ENCODE measurements at places on chromosomes 11 and 22.

- no peak for DNase-seq
Observed at GRCh38 chr11:34819740-34820482, 96.3 kb downstream of the APIP start.

- no peak for DNase-seq
Observed at GRCh38 chr11:12727563-12728211, 53.5 kb downstream of the TEAD1 start.

- DNase-seq, result no peak
Observed at GRCh38 chr22:42926104-42926503, 69.0 kb upstream of the ARFGAP3 start.

DNA sequence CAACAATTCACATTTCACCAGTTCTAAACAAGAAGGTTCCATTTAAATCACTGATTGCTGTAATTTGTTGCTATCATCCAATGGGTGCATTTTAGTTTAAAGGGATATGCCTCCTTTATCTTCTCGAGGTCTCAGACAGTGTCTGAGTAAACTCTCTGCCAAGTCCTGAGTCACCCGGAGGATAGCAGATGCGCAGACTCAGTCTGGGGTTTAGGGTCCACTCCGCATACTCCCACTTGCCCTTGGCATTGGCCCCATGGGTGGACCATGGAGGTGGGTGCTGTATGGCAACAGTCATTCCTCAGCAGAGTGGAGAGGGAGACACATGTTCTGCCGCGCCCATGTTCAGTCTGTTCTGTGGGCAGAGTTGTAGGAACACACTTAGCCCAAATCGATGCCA is 65.4 kb upstream of the CRTAM start:
- DNase-seq, result no peak

- DNase-seq, result peak; percentile 4
Observed at GRCh38 chr11:108160970-108161566, 39.7 kb downstream of the ACAT1 start.

DNA sequence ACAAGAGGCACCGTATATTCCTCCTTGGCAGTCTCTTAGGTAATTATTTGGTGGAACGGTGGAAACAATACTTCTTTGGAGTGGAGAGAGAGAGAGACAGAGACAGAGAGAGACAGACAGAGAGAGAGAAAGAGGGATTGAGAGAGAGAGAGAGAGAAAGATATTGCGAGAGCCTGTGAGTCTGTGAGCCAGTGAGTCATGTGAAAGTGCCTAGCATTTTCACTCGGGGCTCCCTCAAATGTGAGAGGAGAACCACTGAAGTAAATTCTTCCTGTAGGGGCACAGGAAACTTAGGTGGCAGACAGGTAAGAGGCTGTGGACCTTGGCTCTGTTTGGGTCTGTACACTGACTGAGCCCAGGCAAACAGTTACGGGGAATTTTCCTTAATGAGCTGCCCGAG is 31.6 kb upstream of the SNX19 start:
- DNase-seq, result no peak

GRCh38 chr11:20000351-20001134 is 159.7 kb downstream of the DBX1 start:
- no peak for DNase-seq

DNA sequence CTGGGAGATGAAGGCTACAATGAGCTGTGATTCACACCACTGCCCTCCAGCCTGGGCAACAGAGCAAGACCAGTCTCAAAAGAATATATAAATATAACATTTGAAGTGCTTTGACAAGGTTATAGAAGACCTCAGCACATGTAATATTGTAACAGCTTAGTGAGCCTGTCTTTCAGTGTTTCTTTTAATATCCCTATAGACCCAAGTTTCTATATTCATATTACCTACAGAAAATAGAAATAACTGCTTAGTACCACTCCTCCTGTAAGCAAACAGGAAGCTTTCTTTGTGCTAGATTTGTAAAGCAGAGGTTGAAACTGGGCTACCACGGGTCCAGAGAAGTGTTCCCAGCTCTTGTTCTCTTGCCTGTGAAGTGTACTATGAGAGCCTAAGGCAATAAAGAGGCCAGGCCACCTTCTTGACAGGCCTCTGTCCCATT is 68.2 kb downstream of the PPP2R1B start:
- DNase-seq, result no peak

DNA sequence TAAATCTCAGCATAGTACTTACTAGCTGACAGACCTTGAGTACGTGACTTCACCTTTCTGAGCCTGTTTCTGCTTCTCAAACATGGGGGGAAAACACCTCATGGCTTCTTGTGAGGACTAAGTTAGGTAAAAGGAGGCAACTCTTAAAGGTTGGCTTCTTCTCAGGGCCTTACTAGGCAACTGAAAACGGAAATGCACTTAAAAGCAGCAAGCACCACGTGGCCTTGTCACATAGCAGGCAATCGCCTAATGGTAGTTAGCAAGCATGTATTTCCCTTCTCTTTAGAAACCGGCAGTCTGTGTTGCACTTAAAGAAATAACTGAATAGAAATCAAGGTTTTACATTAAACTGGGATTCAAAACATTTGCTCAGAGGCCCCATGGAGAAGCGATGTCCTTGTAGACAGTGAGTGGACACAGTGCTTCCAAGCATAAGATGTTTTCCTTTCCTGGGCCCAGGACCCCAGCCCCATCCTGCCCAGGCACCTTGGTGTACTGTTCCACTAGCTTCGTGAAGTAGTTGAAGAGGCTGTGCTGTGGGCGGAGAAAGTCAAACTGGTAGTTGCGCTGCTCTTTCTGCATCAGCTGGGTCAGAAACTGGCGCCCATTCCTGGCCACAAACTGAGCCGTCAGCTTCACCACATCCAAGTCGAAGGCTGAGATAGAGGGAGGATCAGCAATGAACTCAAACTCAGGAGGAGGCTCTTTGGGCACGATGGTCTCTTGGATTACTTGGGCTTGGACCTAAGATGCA is 12.1 kb downstream of the SF3A1 start:
- DNase-seq, result no peak

DNA sequence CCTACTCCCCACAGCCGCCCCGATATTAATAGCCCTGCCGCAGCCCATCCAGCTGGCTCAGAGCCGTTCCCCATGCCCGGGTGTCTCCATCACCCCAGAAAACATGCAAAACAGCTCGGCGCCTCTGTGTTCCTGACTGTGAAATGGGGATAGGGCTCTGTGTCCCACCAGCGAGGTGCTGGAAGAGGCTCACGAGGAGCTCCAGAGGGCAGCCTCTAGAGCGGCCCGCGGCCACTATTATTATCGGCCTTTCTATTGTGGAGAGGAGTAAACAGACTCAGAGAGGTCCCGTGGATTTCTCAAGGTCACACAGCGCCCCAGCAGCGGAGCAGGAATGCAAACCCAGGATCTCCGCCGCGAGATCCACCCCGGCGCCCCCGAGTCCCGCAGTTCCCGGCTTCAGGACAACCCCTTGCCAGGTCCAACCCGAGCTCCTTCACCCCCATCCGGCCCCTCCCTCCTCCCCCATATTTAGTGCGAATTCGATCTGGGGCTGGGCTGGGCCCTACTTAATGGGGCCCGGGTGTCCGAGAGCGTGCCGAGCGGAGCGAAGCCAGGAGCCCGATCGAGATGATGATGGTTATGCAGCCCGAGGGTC is at the start of gene ACTN3:
ACTN3 (plus strand) TSS at position 536 of the 598 bp plus-strand sequence; CDS start at position 571, 35 bp downstream.
- DNase-seq, result no peak

- no peak for DNase-seq
Observed at GRCh38 chr11:120457996-120458395, 53.6 kb upstream of the GRIK4 start.

DNA sequence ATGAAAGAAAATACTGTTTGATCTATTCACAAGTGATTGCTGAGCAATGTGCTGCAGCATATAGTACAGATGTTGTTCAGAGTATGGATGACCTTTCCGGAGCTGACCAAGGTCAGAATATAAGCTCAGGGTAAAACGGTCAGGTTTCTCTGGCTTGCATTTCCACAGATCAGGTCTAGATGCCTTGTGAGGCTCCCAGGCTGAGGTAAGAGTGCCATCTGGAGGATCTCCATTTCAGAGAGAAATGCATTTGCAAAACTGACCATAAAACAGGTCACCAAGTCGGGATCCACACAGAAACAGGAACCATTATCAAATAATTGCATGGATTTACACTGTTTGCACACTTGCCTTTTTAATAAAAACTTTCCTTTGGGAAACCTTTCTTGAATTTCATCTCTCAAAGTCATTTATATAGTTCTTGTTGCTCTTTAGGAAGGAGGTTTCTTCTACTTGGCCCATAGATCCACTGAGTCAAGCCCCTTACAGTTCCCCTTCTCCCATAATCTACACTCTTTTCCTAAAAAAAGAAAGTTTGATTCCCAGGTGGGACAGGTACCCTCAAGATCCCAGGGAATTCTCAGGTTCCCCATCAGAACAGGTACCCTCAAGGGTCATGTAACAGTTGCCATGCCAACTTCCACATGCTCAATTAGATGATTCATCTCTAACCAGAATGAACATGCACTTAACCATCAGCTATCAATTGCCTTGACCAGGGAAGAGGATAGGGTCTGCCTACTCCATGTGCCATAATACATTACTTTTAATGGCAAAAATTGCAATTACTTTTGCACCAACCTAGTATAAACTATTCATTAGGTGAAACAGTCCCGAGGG is 25.0 kb upstream of the TMPRSS5 start:
- DNase-seq, result no peak

GRCh38 chr11:131899950-131900580 is 529.6 kb downstream of the NTM start:
- no peak for DNase-seq

GRCh38 chr11:107598225-107599139 is 7.5 kb downstream of the ELMOD1 start:
- peak; percentile 5 for DNase-seq

GRCh38 chr22:30033137-30033536 is 47.1 kb upstream of the HORMAD2 start:
- DNase-seq, result no peak

- DNase-seq, result no peak
Observed at GRCh38 chr22:17724678-17725499, 49.4 kb downstream of the BID start.

DNA sequence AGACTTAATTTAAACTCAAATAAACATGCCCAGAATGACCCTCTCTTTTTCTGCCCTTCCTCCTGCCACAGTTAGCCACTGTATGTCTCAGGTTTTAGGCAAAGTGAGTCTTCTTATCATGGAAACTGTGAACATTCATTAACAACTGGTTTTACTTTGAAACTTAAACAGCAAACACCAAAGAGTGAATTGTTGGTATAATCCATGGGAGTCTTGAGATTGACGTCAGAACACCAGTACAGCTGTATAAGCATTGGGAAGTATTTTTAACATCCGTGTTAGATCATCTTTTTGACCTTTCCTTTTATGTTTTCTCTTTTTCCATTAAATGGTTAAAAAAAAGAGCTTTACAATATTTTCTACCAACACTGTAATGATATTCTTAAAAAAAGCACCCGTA is 38.9 kb downstream of the ARHGEF12 start:
- DNase-seq, result no peak

DNA sequence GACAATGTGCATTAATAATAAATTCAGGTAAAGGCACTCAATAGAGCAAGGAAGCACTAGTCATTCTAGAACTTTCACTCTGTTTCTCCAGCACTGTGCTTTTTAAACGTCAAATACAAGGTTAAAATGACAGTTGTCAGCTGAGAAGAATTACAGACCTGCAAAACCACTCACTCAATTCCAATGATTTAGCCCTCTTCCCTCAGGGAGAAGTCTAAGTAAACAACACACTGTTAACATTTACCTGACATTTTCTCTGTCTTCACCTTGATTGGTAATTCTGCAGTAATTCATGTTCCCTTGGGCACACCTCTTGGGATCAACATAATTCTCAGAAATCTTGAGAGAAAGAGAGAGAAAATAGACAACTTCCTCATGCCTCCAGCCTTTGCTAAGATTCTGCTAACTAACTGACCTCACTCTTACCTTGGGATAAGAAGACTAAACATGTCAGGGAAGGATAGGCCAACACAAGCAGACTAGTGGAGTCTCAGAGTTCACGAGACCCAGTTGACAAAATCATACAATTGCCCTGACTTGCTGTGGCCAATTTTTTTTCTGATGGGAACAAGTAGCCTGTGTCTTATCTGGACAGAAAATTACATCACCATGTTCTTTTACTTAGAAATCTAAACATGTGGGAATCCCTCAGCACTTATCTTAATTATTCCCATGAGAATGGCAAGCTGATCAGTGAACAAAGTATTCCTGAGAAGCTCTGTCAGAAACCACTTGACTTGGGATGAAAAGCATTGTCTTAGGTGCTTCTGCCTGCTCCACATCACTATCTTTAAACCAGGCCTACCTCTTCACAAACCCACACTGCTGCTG is 516.8 kb upstream of the FAT3 start:
- no peak for DNase-seq

DNA sequence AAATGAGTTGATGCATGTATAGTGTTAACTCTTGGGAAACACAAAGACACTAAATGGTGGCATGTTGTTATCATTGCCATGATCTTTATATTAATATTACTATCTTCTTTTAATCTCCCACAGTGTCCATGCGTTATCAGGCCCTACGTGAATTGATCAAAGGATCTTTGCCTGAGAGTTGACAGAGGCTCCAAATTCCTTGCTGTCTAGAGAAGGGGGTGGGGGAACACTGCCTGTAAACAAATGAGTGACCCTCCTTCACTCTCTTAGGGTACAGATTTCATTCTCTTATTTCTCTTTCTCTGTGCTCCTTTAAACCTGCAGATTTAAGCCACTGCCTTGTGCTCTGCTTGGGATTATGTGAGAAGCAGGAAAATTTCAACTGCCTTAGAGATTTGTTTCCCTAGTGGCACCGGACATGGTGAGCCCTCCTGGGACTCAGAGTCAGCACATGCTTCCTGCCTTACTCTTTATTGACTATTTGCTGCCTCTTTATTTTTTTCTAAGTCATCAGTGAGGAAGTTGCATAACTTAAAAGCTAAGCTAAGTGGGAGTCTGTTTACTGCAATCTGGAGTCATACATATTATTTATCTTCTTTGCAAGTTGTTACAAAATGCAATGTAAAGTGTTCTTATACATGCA is 122.9 kb downstream of the MAML2 start:
- DNase-seq, result peak; percentile 18

DNA sequence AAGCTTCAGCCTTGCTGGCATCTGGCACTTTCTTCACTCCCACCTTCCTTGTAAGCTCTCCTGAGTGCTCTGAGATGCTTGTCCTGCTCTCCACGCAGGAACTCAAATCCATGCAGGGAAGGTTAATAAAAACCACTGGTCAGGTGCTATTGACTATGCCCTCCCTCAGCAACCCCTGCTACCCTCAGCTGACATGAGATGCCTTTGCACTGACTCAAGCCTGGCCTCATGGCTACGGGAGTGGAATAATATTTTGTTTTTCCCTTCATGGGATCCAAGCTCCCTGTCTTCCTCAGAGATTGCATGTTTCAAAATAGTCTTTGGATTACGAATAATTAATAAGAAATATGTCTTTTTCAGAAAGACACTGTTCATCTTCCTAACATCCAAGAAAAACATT is 31.7 kb upstream of the ABCC8 start:
- DNase-seq, result no peak
